ENCODE measurements at places on chromosomes 2 and 18. TPM values are rescaled to one million over a fixed set of nuclear protein-coding genes. Genes with fewer than 3 reads are reported as not detected.

- H3K36me3 ChIP-seq, result no peaks in the 10 kb centered on the region
- no peak for DNase-seq
- H3K27ac ChIP-seq, result no peak overlapping the region
- H3K4me1 ChIP-seq, result no peaks in the 10 kb centered on the region
Observed at GRCh38 chr2:154495455-154495868, 203.0 kb upstream of the KCNJ3 start.

DNA sequence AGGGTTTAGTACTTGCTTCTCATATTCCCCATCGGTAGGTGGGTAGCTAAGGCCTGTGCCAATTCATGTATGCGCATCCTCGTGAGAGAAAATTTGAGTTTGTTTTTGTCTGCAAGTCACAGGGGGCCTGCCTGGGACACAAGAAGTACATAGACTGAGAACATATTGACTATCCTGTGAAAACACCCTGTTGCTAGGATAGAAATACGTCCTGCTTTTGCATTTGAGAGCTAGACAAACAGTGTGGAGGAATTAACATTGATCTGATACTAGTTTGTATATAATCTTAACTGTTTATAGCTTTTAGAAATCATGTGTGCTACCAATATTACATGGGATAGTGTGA, 10.9 kb downstream of the WDR7 start:
- H3K36me3 ChIP-seq, result no peaks in the 10 kb centered on the region
- no peaks in the 10 kb centered on the region for H3K4me1 ChIP-seq
- no peak for DNase-seq
- H3K27me3 ChIP-seq, result no peaks in the 10 kb centered on the region
- H3K27ac ChIP-seq, result no peak overlapping the region
- no peak overlapping the region for H3K4me3 ChIP-seq

The TMEM182 gene
- 179 TPM for total RNA-seq

- no peaks in the 10 kb centered on the region for H3K4me1 ChIP-seq
- no peak overlapping the region for H3K27ac ChIP-seq
- no peaks in the 10 kb centered on the region for H3K36me3 ChIP-seq
- H3K4me3 ChIP-seq, result no peak overlapping the region
Observed at GRCh38 chr2:110858135-110858725, 125.9 kb downstream of the ACOXL start.

DNA sequence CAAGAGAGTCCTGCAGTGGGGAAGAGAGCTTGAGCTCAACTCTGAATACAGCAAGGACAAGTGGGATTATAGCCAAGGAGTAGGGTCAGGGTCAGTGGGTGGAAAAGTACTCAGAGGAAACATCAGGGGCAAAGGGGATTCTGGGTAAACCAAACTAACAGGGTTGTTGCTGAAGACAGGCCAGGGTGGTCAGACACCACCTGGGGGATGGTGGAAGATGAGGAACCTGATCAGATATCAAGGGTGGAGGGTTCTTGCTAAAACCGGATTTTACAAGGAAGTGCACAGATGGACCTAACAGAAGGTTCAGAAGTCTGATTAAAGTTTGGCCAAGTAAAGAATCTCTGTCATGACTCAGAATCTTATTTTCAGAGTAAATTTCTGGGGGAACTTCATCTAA, 16.5 kb downstream of the OSBPL1A start:
- no peaks in the 10 kb centered on the region for H3K36me3 ChIP-seq
- H3K4me3 ChIP-seq, result no peak overlapping the region
- H3K27me3 ChIP-seq, result no peaks in the 10 kb centered on the region
- DNase-seq, result no peak

The POTEC gene
- not detected for total RNA-seq
